ENCODE measurements at places on chromosomes 6 and 20. TPM values are rescaled to one million over a fixed set of nuclear protein-coding genes. Genes with fewer than 3 reads are reported as not detected.

DNA sequence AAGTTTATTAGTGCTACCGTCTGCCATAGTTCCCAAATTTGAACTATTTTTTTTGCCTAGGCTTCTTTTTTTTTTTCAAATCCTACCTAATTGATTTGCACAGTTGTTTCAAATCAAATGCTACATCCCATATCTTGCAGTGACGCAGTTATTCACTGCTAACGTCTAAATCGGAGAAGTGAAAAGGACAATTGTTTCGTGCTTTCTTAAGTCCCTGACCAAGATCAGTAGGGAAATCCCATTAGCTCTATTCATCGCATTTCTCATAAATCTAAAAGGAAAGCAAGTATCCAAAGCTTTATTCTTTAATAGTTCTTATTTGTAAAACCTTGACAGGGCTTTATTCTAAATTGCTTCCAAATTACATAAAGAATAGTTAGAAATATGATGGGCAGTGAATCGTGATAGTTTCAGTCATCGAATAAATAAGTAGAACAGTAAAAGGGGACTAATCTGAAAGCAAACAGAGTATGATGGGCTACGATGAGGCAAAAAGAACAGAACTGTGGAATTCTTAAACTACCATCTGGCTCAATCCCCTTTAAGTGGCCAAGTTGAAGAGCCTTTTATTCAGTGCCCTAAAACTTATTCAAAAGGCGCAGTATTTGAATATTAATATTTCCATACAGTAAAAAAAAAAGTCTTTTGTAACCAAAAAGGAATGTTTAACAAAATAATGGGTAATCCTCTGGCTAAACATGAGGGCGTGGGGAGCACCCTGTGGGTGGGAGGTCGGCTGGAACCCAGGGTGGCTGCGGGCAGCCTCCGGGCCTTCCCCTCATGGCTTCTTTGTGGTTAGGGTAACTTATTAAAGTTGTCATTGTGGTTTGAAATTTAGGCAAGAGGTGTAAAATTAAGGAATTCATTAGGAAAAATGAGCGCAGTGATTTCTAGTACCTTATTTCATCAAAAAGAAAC, 3.0 kb upstream of the ARID1B start:
- peaks cover 7% of the 10 kb centered on the region for H3K4me1 ChIP-seq
- no peak overlapping the region for H3K4me3 ChIP-seq
- H3K27ac ChIP-seq: no peak overlapping the region
- no peak for DNase-seq

EPHA7 gene
- polyA plus RNA-seq: not detected

DNA sequence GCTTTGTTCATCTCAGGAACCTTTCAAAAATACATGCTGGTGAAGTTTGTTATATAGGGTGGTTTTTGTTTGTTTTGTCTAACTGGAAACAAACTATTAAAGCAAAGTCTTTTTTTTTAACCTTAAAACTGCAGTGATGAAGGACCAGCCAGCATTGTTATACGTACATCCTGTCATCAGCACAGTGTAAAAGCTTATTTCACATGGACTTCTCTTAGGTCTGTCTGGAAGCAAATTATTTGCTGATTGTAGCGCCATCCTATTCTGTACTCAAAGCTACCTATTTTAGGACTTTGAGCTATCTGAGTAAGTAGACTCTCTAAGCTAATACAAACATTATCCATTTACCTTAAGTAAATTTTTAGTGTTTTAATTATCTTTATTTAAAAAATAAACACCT, 61.7 kb downstream of the SNX9 start:
- H3K27ac ChIP-seq: peak overlapping the region; percentile 93
- DNase-seq: no peak
- no peaks in the 10 kb centered on the region for H3K27me3 ChIP-seq
- H3K4me1 ChIP-seq: peaks cover 23% of the 10 kb centered on the region
- peaks cover 39% of the 10 kb centered on the region for H3K36me3 ChIP-seq

TMEM170B gene
- 0.37 TPM for polyA plus RNA-seq

FNDC1 gene
- not detected for polyA plus RNA-seq

GRCh38 chr20:60334911-60335310, 376.7 kb downstream of the CDH26 start:
- H3K36me3 ChIP-seq: no peaks in the 10 kb centered on the region
- no peaks in the 10 kb centered on the region for H3K4me1 ChIP-seq
- H3K27me3 ChIP-seq: peaks cover 3% of the 10 kb centered on the region
- no peak overlapping the region for H3K4me3 ChIP-seq
- H3K27ac ChIP-seq: no peak overlapping the region

BEND6 gene
- not detected for polyA plus RNA-seq

ZKSCAN3 gene
- polyA plus RNA-seq: 4.0 TPM

DNA sequence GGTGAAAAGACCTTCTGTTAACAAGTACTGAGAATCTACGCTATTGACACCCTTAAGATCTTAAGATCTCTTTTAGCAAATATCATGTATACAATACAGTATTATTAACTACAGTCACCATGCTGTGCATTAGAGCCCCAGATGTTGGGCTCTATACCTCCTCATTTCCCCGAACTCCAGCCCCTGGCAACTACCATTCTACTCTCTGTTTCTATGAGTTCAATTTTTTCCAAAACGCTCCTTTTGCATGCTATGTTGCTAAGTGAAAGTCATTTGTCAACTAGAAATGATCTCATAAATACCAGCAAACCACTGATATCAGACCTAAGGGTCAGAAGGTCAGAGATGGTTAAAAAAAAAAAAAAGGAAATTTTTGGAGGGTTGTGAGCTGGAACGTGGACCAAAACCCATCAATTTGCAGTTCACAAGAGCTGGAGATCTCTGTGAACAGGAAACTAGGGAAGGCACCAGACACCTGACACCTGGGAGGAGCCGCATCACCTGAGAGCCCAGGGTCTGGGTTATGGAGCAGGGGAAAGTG, 122.0 kb upstream of the KCNK16 start:
- DNase-seq: no peak
- H3K4me1 ChIP-seq: no peaks in the 10 kb centered on the region
- H3K36me3 ChIP-seq: no peaks in the 10 kb centered on the region
- no peak overlapping the region for H3K27ac ChIP-seq
- H3K4me3 ChIP-seq: no peak overlapping the region

GRCh38 chr20:38272961-38273360, 12.4 kb upstream of the KIAA1755 start:
- no peaks in the 10 kb centered on the region for H3K4me1 ChIP-seq
- H3K27me3 ChIP-seq: peaks cover 20% of the 10 kb centered on the region
- no peak overlapping the region for H3K4me3 ChIP-seq
- H3K36me3 ChIP-seq: no peaks in the 10 kb centered on the region

CDC25B gene
- 17.6 TPM for polyA plus RNA-seq

GRCh38 chr6:38976801-38977500, 71.6 kb upstream of the GLP1R start:
- no peak overlapping the region for H3K27ac ChIP-seq
- no peak overlapping the region for H3K4me3 ChIP-seq
- H3K4me1 ChIP-seq: no peaks in the 10 kb centered on the region
- no peak for DNase-seq
- peaks cover 44% of the 10 kb centered on the region for H3K27me3 ChIP-seq

DNA sequence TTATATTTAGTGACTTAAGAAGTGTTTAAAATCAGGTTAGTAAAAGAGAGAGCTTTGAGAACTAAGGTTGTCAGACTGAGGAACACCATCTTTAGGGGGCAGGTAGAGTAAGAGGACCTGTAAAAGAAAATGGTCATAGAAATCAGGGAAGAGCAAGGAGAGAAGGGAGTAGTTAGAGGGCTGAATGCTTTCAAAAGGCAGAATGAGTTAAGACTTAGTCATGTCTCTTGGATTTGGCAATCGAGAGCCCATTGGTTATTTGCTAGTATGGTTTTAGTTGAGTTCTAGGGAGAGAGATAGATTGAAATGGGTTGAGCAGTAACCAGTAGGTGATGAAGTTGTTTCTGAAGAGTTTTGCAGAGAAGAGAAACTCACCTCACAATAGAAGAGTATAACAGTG, 51.1 kb downstream of the RALGAPB start:
- peak overlapping the region; percentile 7 for H3K27ac ChIP-seq
- peaks cover 31% of the 10 kb centered on the region for H3K36me3 ChIP-seq
- no peaks in the 10 kb centered on the region for H3K4me1 ChIP-seq
- no peak for DNase-seq

DNA sequence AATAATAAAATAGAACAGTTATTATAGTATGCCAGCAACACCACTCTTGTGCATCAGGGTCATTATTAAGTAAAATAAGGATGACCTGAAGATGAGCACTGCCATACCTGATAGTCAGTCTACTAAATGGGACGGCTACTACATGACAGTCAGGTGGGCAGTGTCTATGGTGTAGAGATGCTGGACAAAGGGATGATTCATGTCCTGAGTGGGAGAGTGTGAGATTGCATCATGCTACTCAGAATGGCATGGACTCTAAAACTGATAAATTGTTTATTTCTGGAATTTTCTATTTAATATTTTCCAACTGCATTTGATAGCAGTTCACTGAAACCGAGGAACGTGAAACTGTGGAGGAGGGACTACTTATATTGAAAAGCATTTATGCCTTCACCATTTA, 38.8 kb downstream of the SNX9 start:
- no peak overlapping the region for H3K4me3 ChIP-seq
- no peak overlapping the region for H3K27ac ChIP-seq
- H3K4me1 ChIP-seq: peaks cover 69% of the 10 kb centered on the region
- H3K27me3 ChIP-seq: no peaks in the 10 kb centered on the region
- no peaks in the 10 kb centered on the region for H3K36me3 ChIP-seq
- no peak for DNase-seq

DNA sequence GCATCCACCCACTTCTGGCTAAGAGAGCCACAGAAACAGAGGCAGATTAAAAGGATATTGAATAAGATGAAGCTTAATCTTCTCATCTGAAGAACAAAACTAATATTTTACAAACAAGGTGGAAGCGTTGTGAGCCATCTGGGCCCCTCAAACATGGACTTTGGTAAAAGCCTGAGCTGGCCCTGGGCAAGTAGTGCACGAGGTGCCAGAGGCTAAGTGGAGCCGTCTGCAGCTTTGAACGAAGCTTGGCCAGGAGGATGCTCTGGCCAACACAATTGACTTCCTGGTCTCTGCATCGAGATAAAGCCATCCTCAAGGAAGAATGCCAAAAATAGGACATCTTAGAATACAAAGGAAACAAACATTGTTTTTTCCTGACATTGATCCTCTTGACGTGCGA, 53.2 kb upstream of the PLEKHG1 start:
- peaks cover 37% of the 10 kb centered on the region for H3K27me3 ChIP-seq
- peaks cover 2% of the 10 kb centered on the region for H3K4me1 ChIP-seq
- H3K4me3 ChIP-seq: no peak overlapping the region
- H3K36me3 ChIP-seq: no peaks in the 10 kb centered on the region
- no peak for DNase-seq

AKAP12 gene
- polyA plus RNA-seq: not detected

- H3K27ac ChIP-seq: no peak overlapping the region
- peaks cover 69% of the 10 kb centered on the region for H3K27me3 ChIP-seq
- H3K4me3 ChIP-seq: no peak overlapping the region
Observed at GRCh38 chr20:50450493-50450826, 59.7 kb upstream of the PTPN1 start.

DNA sequence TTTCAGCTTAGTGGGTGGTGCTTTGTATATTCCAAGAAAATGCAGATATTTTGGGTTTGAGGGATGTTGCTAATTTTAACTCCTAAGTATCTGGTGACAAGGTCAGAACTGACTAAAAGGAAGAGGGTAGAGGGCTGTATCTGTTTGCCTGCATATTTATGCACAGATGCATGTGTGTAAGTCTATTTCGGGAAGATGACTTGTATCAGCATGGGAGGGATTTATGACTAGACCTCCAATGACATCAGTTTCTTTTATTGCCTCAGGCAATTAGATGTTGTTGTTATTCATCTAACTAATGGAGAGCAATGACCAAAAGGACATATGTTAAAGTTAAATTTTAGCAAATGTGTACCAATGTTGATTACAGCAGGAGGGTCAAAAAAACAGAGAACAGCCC, 734.3 kb downstream of the QKI start:
- no peaks in the 10 kb centered on the region for H3K27me3 ChIP-seq
- H3K27ac ChIP-seq: peak overlapping the region; percentile 76
- H3K4me1 ChIP-seq: no peaks in the 10 kb centered on the region
- H3K36me3 ChIP-seq: peaks cover 4% of the 10 kb centered on the region

GRCh38 chr6:39296745-39297640, 17.2 kb downstream of the KCNK17 start:
- no peak overlapping the region for H3K27ac ChIP-seq
- DNase-seq: no peak
- H3K4me1 ChIP-seq: no peaks in the 10 kb centered on the region
- H3K4me3 ChIP-seq: no peak overlapping the region

ULBP2 gene
- not detected for polyA plus RNA-seq

GRCh38 chr20:60236613-60237012, 278.4 kb downstream of the CDH26 start:
- no peak for DNase-seq
- H3K27me3 ChIP-seq: no peaks in the 10 kb centered on the region
- H3K4me1 ChIP-seq: no peaks in the 10 kb centered on the region
- H3K27ac ChIP-seq: no peak overlapping the region
- H3K36me3 ChIP-seq: no peaks in the 10 kb centered on the region

- H3K27ac ChIP-seq: no peak overlapping the region
- no peak overlapping the region for H3K4me3 ChIP-seq
- H3K36me3 ChIP-seq: peaks cover 19% of the 10 kb centered on the region
- DNase-seq: no peak
Observed at GRCh38 chr6:99412065-99412464, 13.0 kb downstream of the PNISR start.

GRCh38 chr6:132961610-132962009, 147.2 kb downstream of the RPS12 start:
- DNase-seq: no peak
- H3K27me3 ChIP-seq: peaks cover 45% of the 10 kb centered on the region
- H3K36me3 ChIP-seq: no peaks in the 10 kb centered on the region
- no peak overlapping the region for H3K4me3 ChIP-seq
- no peak overlapping the region for H3K27ac ChIP-seq
- no peaks in the 10 kb centered on the region for H3K4me1 ChIP-seq

DNA sequence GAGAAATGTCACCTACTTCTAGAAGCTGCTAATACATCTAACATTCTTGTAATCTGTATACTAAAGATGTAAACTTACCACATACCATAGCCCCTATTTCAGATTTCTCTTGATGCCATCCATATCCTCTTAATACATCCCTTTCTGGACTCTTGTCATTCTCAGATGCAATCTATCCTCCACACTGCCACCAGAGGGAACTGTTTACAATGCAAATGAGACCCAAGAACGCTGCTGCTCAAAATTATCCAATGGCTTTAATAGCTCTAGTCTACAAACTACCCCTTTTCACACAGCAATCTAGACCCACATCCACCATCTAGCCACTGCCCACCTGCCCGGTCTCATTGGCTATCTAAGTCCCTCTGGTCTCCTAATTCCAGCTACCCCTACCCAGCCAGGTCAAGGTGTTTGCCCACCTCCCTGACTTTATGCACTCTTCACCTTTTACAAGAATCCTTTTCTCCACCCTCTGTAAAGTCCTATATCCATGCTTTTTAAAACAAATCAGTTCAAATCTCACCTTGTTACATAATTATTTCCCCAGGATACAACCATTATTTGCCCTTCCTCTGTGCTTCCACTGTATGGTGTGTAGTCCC, 14.8 kb downstream of the FAXC start:
- H3K27ac ChIP-seq: no peak overlapping the region
- H3K27me3 ChIP-seq: peaks cover 27% of the 10 kb centered on the region
- H3K4me1 ChIP-seq: peaks cover 4% of the 10 kb centered on the region
- no peaks in the 10 kb centered on the region for H3K36me3 ChIP-seq
- DNase-seq: no peak

GRCh38 chr20:42634156-42634555, 555.5 kb downstream of the PTPRT start:
- no peak for DNase-seq
- H3K4me1 ChIP-seq: no peaks in the 10 kb centered on the region
- H3K27ac ChIP-seq: no peak overlapping the region
- H3K36me3 ChIP-seq: no peaks in the 10 kb centered on the region
- H3K4me3 ChIP-seq: no peak overlapping the region

All from naive B cell (primary cell).